ENCODE measurements at places on chromosomes 5 and 9.

GRCh38 chr5:14665949-14666348 lies 1.4 kb downstream of the OTULIN start:
- DNase-seq, result peak; percentile 53

GRCh38 chr5:180816608-180817534 lies 14.3 kb upstream of the MGAT1 start:
- no peak for DNase-seq

DNA sequence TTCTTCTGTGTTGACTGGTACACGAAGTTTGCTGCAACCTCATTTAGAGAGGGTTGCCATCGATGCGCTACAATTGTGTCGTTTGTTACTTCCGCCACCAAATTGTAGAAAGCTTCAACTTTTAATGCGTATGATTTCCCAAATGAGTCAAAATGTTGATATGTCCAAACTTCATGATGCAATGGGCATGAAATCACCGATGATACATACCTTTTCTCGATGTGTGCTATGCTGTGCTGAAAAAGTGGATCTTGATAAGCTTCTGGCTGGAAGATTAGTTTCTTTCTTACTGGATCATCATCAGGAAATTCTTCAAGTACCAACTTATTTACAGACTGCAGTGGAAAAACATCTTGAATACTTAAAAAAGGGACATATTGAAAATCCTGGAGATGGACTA lies 65.7 kb downstream of the TMEM38B start:
- DNase-seq, result no peak

DNA sequence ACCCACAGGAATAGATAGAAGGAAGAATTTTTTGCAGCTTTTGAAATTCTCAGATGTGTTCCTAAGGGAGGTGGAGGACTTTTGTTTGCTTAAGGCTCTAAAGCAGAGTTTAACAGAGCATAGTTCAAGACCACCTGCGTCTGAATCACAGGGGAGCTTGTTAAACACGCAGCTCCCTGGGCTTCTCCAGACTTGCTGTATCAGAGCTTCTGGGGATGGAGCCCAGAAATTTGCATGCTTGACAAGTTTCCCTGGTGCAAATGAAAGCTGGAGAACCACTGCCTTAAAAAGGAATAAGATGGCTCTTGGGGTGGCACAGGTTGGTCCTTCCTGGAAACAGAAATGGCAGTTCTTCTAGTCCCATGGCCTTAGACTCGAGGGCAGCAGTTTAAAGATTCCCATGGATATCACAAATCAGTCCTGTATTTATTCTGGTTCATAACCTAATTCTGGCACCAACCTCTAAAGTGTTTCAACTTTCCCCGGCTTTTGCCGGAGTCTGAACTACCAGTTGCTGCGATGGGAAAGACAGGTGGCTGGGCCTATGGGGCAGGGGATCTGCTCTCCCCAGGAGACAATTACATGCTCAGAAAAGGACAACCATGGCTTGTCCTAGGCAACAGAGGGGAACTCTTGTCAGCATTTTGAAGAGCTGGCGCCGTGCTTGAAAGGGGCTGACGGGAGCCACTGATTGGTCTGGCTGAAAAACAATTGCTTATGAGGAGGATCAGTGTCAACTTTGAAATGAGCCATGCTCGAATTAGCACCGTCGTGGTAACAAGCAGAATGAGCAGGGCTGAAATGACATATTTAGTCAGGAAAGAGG lies 599.6 kb downstream of the CCDC171 start:
- DNase-seq, result no peak

Measured in stimulated activated naive CD4-positive, alpha-beta T cell treated with Interleukin-2 at 50 U/mL for 16 hours (primary cell).